ENCODE measurements at places on chromosomes 7 and 10.

GRCh38 chr10:125700355-125700911, 17.5 kb upstream of the TEX36 start:
- no peak for DNase-seq

- no peak for DNase-seq
Measured at GRCh38 chr10:115988380-115988779, 284.6 kb downstream of the GFRA1 start.

DNA sequence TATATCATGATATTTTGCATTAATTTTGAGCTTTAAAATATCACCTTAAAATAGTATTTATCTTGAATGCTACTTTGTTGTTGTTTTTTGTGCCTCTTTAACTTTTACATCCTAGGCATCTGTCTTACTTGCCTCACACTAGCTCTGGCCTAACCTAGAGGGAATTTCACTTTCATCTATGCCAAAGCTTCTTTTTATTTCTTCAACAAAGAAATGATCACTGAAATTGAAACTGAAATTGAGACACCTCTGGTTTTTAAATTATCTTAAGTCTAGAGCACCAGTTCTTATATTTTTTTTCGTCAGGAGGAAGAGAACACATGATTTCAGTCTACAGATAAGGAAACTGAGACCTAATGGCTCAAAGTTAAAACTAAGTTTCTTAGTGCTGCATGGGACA, 3.5 kb upstream of the SCIN start:
- DNase-seq, result no peak

DNA sequence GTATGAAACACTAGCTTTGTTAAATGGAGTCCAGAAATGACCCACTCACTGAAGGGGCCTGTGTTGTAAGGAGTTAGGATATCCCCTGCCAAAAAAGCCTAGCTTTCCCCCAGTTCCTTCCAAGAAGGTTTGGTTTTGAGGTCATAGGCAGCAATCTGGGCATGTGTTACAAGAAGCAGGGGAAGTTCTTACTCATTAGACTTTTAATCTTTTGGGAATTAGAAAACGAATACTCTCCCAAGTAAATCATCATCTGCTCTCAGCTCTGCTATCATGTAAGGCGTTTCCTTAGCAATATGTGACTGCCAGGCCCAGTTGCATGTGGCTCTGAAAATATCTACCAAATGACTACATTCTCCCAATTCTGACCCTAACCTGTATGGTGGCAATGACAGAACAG, 3.7 kb downstream of the NOD1 start:
- DNase-seq, result no peak

GRCh38 chr7:116769546-116769945, 92.8 kb upstream of the CAPZA2 start:
- no peak for DNase-seq

GRCh38 chr7:2576742-2577491, 18.1 kb downstream of the IQCE start:
- DNase-seq, result no peak

- DNase-seq, result no peak
Measured at GRCh38 chr10:59082249-59082648, 94.2 kb upstream of the PHYHIPL start.

GRCh38 chr10:789831-790701, 100.6 kb upstream of the DIP2C start:
- DNase-seq, result no peak

DNA sequence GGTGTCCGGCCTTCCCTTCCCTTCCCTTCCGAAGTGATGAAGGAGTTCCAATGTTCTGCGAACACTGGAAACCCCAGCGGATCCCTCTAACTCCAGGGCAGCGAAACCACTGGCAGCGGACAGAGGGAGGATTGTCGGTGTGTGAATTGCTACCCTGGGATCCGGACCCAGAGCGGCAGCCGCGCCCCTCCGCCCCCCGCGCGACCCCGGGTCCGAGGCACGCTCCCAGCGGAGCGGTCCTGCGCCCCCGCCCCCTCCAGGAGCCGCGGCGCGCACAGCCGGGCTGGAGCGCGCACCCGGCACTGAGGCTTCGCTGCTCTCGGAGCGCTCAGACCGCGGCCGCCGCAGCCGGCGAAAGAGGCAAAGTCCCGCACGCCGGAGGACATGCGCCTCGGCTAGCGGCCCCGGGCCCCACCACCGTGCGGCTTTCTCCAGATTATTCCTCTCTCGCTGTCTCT, at the start of gene PTPRZ1:
Gene PTPRZ1, plus strand, starts transcription at position 331 of the 458 bp plus-strand sequence. CDS start 339 bp downstream, outside the sequence.
- peak; percentile 30 for DNase-seq

All from SJCRH30 (cell line).